ENCODE measurements at places on chromosomes 13 and 19.

DNA sequence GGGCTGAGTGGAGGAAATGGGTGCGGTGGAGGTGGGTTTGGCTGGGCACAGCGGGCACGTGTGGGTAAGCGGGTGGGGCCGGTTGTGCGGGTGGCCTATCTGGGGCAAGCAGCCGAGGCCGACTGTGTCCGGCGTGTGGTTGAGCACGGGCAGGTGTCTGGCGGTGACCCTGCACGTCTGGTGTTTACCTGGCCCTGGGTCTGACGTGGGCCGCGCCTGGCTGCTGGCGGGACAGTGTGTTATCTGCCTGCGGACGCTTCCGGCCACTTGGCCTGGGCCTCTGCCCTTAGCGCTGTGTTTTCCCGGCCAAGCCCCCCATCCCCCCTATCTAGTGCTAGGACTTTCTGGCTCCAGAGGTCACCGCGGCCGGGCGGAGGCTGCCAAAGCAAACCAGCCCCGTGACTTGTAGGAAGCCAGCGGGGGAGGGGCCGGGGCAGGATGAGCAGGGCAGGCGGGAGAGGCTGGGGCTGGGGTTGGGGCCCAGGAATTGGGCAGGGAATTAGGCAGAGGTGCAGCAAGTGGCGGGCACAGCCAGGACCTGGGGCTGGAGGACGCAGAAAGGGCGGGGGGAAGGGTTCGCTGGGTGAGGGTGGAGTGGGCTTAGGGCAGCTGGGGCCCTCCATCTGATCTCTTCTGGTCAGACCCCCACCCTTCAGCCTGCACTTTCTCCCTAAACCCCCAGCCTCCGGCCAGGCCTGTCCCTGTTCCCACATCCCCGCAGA is 534 bp upstream of the HPN start:
- no peak for DNase-seq

DNA sequence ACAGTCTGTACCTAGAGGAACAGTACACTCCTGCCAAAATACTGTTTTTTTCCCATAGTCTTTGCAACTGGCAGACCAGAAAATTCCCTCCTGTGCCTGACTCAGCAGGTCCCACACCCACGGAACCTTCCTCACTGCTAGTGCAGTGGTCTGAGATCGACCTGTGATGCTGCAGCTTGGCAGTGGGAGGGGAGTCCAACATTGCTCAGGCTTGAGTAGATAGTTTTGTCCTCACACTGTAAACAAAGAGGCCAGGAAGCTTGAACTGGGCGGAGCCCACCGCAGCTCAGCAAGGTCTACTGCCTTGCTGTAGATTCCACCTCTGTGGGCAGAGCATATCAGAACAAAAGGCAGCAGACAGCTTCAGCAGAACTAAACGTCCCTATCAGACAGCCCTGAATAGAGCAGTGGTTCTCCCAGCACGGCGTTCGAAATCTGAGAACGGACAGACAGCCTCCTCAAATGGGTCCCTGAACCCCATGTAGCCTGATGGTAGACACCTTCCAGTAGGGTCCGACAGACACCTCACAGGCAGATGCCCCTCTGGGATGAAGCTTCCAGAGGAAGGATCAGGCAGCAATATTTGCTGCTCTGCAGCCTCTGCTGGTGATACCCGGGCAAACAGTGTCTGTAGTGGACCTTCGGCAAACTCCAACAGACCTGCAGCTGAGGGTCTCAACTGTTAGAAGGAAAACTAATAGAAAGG is 92.7 kb downstream of the SUCLA2 start:
- DNase-seq: no peak

DNA sequence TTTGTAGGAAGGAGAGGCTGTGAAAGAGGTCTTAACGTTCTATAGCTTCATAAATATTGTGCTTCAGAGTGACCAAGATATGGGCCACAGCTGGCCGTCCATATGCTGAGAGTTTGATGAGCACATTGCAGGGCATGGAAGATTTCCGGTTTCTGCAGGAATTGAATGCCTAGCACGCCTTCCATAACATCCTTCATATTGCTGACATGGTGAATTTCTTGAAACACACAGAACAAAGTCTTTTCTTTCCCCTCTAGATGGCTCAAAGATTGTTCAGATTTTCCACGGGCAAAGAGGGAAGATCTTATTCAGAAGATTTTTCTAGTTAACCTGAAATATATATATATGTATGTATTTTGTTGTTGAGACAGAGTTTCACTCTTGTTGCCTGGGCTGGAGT is 42.4 kb downstream of the ADGRE2 start:
- DNase-seq: no peak

GRCh38 chr13:27110056-27110746 is 61.4 kb downstream of the USP12 start:
- DNase-seq: no peak

- DNase-seq: no peak
Observed at GRCh38 chr19:24054044-24054935, 32.7 kb upstream of the ZNF254 start.

DNA sequence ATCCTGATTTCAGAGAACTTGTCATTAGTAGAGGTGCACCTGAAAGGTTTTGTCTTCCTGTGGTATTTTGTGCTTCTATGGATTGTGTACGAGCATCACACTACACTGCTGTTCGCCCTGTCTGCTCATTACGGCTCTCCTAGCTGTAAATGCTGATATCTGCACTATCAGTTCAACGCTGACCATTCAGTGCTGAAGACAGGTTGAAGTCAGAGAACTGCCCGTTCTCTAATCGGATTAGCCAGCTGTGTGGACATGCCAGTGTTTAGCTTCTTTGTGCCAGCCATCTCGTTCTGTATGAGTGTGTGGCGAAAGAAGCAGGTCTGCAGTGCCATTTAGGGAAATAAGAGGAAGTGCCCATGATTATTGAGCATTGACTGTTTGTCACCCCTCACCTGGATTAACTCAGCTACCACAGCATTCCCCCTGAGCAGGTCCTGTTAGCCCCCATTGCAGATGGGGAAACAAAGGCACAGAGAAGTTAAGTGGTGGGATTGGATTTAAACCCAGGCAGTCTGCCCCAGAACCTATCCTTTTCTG is 21.6 kb upstream of the C1QTNF9 start:
- no peak for DNase-seq

DNA sequence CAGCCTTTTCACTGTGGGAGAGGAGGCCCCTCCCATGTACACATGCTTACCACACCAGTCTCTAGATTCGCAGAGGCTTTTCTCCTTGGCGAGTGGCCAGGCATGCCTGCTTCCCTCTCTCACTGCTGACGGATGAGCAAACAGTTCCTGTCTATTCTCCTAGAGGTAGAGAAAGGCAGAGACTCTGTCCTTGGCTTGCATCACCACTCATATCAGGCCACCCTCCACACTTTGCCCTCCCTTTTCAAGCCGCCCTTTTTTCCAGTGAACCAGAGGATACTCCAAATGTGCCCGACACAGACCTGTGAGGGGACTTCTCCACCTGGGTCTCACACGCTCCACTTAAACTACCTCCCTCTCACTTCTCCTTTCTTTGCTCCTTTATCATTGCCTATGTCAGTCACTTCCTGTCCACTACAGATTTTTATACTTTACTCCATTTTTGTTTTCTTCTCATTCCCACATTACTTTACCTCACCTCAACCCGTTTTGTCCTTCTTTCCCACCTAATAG is 284.6 kb downstream of the DNAJC15 start:
- peak; percentile 90 for DNase-seq

DNA sequence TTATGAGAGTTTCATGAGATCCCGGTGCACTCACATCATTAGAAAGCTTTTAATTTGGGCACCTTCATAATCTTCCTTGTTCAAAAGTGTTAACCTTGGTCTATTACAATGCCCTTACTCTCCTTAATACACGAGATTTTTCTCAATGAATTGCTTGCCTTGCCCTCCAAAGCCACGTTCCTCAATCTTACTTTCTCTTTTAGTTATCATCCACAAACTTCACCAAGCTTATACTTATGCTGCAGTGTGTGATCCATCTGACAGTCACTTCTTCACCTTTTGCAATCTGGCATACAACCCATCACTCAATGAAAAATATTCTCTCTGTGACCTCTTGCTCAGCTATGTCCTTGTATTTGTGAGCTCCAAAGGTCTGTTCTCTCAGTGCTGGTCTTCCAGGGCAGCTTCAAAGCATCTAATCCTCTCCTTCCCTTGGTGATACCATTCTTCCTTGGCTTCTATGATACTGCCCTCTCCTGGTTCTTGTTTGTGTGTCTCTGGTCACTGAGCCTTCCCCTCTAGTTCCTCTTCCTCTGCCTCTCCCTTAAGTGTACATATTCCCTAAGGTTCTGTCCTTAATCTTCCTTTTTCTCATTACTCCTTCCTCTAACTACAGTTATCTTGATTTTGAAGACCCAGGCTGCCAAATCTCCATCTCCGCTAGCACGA is 202.2 kb upstream of the STARD13 start:
- peak; percentile 71 for DNase-seq

- peak; percentile 87 for DNase-seq
Observed at GRCh38 chr19:13234518-13234917, 84.3 kb downstream of the IER2 start.

Measured in A673 (cell line).